Activated CD4-positive, CD25-positive, alpha-beta regulatory T cell treated with anti-CD3 and anti-CD28 coated beads, Interleukin-2, amount 50 U/mL, for 16 hours (primary cell): ENCODE measurements at places on chromosomes 6 and 20.

GRCh38 chr6:100633096-100633777, 168.5 kb upstream of the SIM1 start:
- no peak for DNase-seq

DNA sequence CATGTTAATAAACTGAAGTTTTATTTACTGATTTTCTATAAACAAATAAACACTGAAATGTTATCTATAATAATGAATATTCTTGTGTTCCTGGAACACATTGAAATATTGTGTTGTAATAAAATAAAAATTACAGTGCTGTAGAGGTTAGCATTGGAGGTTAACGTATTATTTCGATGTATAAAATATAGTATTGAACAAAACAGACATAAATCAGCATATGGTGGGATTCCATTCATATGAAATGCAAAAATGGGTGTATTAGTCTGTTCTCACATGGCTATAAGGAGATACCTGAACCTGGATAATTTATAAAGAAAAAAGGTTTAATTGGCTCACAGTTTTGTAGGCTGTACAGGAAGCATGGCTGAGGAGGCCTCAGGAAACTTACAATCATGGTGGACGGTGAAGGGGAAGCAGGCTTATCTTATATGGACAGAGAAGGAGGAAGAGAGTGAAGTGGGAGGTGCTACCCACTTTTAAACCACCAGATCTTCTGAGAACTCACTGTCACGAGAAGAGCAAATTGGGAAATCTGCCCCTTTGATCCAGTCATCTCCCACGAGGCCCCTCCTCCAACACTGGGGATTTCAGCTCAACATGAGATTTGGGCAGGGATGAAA, 24.6 kb upstream of the BMP6 start:
- DNase-seq: no peak

GRCh38 chr6:157985378-157986155, 3.9 kb downstream of the SYNJ2 start:
- DNase-seq: no peak

- no peak for DNase-seq
Observed at GRCh38 chr6:39688494-39688893, 36.7 kb downstream of the KIF6 start.

DNA sequence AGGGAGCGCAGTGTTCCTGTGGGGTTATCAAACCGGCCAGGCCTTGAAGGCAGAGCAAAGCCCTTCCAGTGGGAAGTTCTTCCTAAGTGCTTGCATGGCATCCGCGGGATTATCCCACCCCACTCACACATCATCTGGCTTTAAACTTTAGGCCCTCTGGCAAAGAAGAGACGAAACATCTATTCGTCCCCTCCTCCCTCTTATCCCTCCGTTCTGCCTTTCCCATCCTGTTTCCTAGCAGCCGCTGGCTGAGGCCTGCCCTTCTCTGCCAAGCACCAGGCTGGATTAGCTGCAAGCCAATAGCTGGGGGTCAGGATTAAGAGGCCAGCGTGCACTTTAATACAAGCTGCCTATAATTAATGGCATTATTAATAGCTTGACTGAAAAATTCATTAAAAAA, 621.0 kb downstream of the PKHD1 start:
- DNase-seq: no peak

DNA sequence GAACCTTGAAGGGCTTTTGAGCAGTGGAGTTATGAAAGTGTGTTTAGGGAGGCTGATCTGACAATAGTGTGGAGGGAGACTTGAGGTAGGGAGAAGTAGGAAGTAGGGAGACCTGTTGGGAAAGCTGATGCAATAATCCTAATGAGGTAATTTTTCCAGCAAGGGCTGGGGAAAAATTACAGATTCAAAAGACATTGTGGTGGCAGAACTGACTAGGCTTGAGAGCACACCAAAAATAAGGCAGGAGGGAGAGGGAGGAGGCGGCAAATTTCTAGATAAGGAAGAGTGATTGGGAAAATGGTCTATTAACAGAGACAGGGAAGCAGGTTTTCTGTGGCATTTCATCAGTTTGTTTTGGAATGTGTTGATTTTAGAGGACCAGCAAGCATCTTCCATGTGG, 5.5 kb downstream of the PRRT1 start:
- no peak for DNase-seq

GRCh38 chr6:105995391-105995865, 90.7 kb upstream of the PRDM1 start:
- DNase-seq: no peak

- no peak for DNase-seq
Observed at GRCh38 chr6:79170959-79171358, 63.5 kb downstream of the HMGN3 start.

DNA sequence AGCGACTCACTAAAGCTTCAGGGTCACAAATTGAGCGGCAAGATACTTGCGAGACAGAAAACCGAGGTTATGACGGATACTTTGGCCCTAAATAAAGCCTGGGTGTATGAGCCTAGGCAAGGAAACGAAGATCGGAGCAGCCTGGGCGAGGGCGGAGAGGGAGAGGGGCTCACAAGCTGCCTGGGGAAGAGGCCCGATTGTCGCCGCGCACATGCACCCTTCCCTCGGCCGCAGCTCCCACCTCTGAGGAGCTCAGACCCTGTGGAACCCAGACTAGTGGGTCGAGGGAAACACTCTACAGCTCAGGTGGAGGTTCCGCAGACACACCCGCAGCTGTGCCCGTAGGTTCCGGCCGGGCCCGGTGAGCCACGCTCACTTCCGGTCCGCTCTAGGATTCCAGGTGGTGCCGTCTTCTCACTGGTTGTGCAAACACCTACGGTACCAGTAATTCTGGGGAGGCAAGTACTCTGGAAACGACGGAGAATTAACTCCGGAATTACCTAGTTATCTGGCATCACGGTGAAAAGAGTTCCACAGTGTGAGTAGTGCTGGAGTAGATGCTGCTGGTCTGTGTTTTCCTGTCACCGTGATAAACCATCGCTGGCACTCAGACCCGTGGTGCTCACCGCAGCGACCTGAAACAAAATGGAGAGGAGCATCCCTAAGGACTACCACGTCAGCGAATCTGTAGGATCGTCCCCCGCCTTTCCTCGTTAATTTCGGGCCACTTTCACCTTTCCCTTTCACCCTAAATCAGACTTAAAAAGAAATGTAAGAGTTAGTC, 61.5 kb downstream of the GPX5 start:
- peak; percentile 21 for DNase-seq

GRCh38 chr6:125869427-125869826, 78.7 kb downstream of the NCOA7 start:
- no peak for DNase-seq

- no peak for DNase-seq
Observed at GRCh38 chr20:5328268-5328667, 11.5 kb upstream of the PROKR2 start.

DNA sequence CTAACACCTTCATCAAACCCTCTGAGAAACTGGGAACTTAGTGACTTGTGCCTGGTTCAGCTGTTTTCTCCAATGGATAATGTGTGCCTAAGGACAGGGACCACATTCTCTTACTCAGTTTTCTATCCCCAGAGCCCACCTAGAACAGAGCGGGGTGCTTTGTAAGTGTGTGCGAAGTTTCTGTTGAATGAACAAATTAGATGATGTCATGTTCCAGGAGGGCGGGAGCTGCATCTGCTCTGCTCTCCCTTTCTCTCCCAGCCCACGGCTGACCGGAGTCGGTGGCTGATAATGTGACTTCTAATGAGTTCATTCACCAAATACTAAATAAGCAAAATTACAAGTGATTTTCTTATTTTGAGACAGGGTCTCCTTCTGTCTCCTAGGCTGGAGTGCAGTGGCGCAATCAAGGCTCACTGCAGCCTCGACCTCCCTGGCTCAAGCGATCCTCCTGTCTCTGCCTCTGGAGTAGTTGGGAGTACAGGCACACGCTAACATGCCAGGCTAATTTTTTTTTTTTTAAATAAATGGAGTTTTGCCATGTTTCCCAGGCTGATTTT, 60.7 kb upstream of the FNDC1 start:
- DNase-seq: no peak

GRCh38 chr6:86529635-86530034, 407.7 kb upstream of the HTR1E start:
- DNase-seq: no peak

- DNase-seq: no peak
Observed at GRCh38 chr6:112349636-112349934, 2.5 kb downstream of the RFPL4B start.

- no peak for DNase-seq
Observed at GRCh38 chr6:156262014-156262413, 515.2 kb upstream of the ARID1B start.

DNA sequence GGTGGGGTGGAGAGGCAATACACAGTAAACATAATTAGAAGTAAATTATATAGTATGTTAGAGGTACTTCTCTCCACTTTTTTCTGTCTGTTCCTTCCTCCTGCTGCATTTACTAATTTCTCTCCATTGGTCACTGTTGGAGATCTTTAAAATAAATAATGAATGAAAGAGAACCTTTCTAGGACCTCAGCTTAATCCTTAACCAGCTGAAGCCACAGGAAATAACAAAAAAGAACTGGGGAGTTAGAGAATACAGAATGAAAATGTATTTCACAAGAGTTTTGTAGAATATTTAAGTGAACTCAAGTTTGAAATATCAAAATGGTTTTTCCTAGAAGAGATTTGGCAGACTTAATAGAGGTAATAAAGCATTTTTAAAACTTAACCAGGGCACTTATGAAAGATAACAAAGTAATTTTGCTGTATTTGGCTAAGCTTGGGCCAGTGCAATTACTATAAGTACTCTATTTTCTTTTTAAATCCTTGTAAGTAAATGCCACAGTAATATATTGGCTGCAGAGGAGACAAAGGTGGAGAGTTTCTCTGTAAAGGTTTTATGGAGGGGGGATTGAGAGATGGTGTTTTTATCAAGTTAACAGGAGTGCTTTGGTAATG, 405.0 kb downstream of the CDKAL1 start:
- DNase-seq: no peak

DNA sequence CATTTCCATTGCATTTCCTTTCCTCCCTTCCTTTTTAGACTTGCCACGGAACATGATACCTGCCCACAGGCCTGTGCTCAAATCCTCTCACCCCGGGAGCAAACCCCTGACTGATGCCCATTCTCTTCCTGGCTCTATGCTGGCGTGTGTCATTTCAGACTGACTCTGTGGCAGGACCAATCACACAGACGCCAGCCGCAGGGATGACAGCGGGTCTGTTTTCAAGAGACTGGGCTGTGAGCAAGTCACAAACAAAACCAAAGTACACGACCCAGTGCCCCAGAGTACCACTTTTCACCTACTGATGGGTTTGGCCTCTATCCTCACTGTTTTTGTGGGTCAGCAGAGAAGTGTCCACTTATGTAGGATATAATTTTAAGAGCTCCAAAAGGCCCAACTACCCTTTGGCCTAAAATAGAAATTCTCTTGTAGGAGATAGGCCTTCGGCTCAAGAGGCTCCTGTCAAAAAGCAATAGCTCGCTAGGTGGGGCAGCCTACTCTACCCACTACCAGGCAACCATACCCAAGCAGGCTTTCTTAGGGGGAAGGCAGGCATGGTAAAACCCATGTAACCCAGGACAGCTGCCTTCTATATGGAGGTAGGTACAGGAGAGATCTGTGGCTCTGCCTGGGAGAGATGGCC, 215.7 kb downstream of the CDC5L start:
- DNase-seq: no peak

DNA sequence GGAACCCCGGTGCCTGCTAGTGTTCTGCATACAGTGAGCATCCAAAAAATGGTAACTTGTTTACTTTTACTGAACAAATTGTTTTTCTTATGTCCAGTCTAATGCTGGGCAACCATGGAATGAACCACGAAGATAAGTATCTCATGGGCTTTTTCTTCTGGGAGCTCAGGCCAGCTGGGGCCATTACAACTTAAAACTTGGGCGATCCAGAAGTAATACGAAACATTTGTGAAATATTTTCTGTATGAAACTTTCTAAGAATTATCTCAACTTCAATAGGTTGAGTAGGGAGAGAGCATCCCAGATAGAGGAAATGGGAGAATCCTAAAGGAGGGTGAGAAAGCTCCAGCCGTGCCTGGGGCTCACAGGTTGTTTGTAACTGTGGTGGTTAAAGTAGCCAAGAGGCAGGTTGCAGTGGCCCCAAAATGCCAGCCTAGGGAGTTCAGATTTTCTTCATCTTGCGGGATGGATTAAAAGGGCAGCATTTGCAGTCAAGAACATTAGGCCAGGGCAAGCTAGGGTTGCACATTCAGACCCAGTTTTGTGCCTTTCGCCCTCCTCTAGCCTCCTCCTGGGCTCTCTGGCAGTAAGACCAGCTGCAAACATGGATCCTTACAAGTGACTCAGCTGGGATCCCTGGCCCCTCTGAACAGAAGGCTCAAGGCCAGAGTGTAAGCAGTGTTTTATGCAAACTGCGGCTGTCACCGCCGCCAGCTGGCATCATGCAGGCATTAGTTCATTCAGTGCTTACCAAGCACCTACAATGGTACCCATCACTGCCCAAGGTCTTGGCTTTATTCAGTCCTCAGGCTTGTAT, 41.5 kb downstream of the ELMO2 start:
- no peak for DNase-seq

GRCh38 chr20:44288252-44288651, 22.8 kb downstream of the FITM2 start:
- DNase-seq: no peak

DNA sequence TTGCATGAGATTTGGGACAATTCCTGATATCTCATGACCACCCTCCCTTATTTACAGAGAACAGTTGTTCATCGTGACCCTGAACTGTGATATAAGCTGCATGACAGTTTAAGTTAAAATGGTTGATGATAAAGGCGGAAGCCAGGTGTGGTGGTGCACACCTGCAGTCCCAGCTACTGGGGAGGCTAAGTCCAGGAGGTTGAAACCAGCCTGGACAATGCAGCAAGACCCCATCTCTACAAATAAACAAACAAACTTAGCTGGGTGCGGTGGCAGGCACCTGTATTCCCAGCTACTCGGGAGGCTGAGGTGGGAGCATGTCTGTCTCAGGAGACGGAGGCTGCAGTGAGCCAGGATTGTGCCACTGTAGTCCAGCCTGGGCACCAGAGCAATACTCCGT, 24.1 kb downstream of the COL20A1 start:
- DNase-seq: no peak

GRCh38 chr20:34926581-34926980, 29.0 kb downstream of the GSS start:
- no peak for DNase-seq

GRCh38 chr6:37381579-37381978, 27.8 kb downstream of the RNF8 start:
- peak; percentile 5 for DNase-seq
